Motor neuron (in vitro differentiated cells): ENCODE measurements at places on chromosomes 1 and 21. TPM values are rescaled to one million over a fixed set of nuclear protein-coding genes. Genes with fewer than 3 reads are reported as not detected.

GRCh38 chr1:21490774-21491487 lies 18.3 kb upstream of the ALPL start:
- ATAC-seq, result no peak

GRCh38 chr1:94036730-94037129 lies 84.2 kb downstream of the ABCA4 start:
- no peak for ATAC-seq

C1orf159 gene
- total RNA-seq, result 14.9 and 17.5 TPM in 2 replicates

GRCh38 chr1:30809514-30810263 lies 52.1 kb upstream of the LAPTM5 start:
- ATAC-seq, result peak; percentile 82

DNA sequence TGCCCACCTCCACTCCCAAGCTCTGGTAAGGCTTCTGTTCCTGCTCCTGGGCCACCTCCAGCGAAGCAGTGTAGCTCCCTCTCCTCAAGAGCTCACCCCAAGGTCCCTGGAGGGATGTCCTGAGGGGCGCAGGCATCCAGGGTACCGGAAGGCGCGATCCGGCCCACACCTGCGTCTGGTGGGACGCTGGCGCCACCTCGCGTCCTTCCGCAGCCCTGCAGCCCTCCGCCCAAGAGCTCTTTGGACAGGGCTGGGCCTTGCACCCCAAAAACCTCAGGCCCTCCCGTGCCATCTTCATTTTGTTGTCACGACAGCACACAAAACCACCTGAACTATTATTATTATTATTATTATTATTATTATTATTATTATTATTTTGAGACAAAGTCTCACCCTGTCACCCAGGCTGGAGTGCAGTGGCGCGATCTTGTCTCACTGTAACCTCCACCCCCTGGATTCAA lies 49.2 kb upstream of the PAX7 start:
- ATAC-seq, result peak; percentile 89

GRCh38 chr1:55535724-55536544 lies 320.8 kb upstream of the USP24 start:
- no peak for ATAC-seq
